Ecto neural progenitor cell (in vitro differentiated cells): ENCODE measurements at places on chromosomes 12 and 14.

- peak; percentile 85 for DNase-seq
These were observed 1.5 kb downstream of the COL2A1 start for GRCh38 chr12:48002773-48003218.

GRCh38 chr12:45572114-45572513 is 157.4 kb upstream of the ARID2 start:
- DNase-seq: no peak

DNA sequence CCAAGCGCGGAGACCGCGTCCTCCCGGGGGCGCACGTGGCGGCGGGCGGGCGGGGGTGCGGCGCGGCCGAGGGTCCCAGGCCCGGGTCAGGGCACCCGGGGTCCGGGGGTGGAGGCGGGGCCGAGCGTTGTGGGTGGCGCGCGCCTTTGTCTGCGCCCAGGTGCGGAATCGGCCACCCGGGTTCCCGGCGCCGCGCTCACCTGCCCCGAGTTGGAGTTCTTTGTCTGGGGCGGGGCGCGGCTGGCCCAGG is 50.1 kb downstream of the LRCOL1 start:
- DNase-seq: peak; percentile 79

GRCh38 chr14:68523989-68524725 is 268.7 kb downstream of the ZFP36L1 start:
- DNase-seq: peak; percentile 23

DNA sequence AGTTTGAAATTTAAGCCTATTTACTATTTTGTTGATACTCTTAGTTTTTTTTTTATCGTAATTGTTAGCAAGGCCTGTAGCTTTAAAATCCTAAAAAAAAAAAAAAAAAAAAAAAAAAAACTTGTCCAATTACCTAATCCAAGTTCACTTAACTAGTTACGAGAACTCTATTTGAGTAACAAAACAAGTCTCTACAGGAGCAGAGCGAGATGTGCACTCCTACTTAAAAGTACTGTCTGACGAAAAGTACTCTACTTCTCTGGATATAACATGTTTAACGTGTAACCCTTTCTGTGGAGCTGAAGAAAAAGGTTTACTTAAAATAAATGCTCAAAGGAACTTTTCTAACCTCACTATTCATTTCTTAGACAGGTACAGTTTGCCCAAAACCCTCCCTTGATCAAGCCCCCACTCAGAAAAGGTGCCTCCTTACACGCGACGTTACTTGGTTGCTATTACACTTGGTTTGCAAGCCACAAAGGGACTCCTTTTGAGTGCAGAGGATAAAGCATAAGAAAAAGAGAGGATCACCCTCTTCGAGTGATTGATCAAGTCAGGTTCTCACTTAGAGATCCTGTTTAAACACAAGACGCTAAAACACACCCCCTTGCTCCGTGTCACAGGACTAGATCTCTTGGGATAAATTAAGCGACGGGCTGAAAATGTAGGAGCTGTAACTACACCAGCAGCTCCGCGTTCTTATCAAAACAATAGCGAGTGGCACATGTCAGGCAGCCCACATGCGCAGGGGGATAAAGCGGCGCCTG is 2.2 kb downstream of the BAZ1A start:
- DNase-seq: no peak

DNA sequence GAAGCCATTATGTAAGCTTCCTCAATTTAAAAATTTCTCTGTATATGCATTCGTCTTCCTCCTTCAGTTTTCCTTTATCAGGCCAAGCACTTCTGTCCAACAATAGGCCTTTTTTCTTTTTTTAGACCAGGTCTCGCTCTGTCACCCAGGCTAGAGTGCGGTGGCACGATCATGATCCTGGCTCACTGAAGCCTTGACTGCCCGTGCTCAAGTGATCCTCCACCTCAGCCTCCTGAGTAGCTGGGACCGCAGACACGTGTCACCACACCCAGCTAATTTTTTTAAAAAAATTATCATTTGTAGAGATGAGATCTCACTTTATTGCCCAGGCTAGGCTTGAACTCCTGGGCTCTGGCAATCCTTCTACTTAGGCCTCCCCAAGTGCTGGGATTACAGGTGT is 25.8 kb downstream of the TAOK3 start:
- DNase-seq: no peak

DNA sequence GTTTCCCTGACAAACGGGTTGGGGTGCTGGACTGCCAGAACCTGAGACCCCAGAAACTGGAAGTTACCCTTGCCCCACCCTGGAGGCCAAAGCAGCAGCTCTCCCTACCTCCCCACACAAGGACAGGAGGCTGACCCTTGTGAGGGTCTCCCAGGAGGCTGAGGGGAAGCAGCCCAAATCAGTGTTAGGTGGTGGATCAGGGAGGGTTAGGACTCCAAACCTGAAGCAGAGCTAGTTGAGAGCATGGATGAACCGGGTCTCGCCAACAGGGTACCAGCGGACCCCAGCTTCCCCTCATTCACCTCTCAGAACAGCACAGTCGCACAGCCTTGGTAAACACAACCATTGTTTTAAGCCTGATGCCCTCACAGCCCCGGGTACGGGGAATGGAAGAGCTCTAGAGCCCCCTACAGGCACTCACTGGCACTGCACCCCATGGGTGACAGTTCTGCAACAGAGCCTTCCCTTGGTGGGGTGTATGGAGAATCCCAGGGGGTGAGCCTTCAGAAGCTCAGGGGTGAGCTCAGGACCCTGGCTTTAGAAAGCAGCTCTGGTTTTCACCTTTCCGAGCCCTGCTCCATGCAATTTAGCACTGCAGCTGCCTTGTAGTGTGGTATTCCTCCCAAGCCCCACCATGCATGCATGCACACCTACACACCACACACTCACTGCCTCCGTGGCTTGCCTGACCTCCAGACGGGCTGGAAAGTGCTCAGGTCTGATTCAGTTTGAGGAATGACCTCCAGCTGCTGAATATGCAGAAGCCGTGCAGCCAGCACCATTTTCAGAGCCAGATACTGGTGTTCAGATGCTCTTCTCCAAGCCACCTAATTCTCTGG is 11.2 kb downstream of the ESRRB start:
- DNase-seq: peak; percentile 86

GRCh38 chr14:27881646-27882045 is 884.9 kb upstream of the FOXG1 start:
- no peak for DNase-seq

- no peak for DNase-seq
These were observed 123.8 kb downstream of the GCH1 start for GRCh38 chr14:54778618-54779345.

DNA sequence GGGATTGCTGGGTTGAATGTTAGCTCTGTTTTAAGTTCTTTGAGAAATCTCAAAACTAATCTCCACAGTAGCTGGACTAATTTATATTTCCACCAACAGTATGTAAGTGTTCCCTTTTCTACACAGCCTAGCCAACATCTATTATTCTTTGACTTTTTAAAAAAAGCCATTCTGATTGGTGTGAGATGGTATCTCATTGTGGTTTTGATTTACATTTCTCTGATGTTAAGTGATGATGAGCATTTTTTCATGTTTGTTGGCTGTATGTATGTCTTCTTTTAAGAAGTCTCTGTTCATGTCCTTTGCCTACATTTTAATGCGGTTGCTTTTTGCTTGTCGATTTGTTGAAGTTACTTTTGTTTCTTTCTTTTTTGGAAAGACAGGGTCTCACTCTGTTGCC is 301.1 kb upstream of the OR4E1 start:
- DNase-seq: no peak

DNA sequence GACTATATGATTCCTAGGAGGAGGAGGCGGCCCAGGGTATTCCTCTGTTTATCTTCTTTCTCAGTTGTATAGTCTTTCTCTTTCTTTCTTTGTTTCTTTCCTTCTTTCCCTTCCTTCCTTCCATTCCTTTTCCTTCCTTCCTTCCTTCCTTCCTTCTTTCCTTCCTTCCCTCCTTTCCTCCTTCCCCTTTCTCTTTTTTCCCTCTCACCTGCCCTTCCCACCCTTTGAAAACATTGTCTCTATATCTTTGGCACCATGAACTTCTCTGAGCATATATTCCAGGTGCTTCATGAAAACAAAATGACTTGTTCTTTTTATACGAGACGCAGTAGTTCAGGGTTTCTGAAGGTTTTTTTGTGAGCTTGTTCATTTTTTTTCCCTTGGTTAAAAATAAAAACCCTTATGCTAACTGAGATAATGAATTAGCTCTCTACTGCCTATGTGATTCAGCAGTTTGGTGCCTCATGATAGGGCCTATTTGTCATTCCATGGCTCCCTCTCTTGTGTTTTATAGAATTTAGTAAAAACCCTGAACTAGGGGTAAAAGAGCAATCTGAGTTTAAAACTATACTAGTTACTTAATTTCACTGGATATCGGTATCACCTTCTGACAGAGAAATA is 3.2 kb upstream of the TESPA1 start:
- DNase-seq: no peak

- no peak for DNase-seq
These were observed 190.2 kb upstream of the CAND1 start for GRCh38 chr12:67078957-67079356.

DNA sequence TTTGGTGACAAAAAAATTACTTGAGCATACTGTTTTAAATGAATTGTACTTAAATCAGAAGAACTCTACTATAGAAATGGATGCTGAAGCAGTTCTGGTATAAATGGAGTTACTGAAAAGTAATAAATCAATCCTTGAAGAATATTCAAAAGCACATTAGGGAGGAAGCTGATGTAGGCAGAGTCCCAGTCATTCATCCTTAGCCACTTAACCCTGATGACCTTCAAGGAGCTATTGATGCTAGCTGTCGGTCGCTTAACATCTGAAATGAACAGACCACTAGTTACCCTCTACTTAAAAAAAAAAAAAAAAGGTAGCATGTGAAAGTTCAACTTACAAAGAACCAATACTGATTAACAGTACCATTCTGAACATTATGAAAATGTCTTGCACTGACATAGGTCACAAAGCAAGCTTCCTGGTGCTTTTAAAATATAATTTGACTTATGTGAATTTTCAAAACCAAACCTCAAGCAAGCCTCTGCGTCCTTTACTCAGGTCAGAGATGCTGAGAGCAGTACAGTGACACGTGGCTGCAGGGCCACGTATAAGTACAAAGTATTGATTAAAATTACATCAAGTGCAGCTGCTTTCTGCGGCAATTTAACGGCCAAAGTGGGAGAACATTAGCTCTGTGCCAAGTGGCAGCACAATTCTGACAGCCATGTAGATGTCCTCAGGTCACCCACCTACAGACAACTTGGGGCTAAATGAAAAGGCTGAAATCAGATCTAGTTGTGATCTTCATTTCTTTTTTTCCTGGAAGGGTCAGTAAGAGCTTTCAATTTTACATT is 18.1 kb downstream of the PPM1H start:
- DNase-seq: no peak

DNA sequence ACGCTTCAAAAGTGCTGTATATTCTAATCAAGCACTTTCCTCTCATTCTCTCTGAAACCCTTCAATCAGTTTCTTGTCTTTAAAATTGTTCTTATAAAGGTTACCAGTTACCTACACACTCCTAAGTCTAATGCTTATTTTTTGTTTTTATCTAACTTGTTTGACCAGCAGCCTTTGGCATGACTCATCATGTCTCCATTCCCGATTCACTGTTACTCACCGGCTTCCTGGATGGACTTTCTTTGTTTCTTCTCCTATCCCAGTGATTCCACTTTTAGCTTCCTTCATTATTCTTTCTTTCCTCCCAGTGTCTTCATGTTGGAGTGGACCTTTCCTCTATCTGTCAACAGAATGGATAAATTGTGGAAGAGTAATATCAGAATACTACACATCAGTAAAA is 368.6 kb upstream of the CCDC196 start:
- no peak for DNase-seq

- DNase-seq: no peak
These were observed 19.5 kb downstream of the FOXN4 start for GRCh38 chr12:109289551-109289950.

- DNase-seq: no peak
These were observed 14.6 kb upstream of the EEA1 start for GRCh38 chr12:92943482-92944250.

DNA sequence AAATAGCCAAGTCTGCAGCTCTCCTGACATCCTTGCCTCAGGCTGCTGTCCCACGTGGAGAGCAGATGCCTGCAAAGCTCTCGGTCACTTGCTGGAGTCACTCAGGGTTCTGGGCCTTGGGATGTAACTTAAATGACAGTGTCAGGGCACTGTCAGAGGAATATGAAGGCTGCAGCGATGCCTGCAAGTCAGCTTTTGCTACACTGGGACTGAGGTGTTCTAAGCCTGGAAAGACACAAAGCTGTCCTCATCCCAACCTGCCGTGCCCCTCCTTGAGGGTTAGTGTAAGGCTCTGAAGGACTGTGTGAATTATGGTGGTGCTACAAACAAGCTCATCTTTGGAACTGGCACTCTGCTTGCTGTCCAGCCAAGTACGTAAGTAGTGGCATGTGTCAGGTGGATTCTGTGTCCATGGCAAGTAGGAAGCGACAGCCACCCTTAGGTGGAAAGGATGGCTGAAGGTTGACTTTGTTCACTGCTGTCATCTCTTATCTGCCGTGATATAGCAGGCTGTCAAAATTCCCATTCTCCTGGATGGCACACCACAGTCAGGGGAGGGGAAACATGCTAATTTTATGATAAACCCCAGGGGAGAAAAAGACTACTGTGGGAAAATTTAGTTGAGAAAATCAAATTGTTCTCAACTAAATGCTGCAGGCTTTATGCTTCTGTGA is 79.9 kb downstream of the DAD1 start:
- DNase-seq: no peak

GRCh38 chr12:78641837-78642423 is 222.6 kb upstream of the SYT1 start:
- no peak for DNase-seq

GRCh38 chr12:8629486-8630033 is 16.9 kb upstream of the AICDA start:
- no peak for DNase-seq

GRCh38 chr12:42854208-42854607 is 264.7 kb upstream of the PRICKLE1 start:
- DNase-seq: no peak

GRCh38 chr12:66072566-66072965 is 58.0 kb downstream of the LLPH start:
- DNase-seq: no peak

DNA sequence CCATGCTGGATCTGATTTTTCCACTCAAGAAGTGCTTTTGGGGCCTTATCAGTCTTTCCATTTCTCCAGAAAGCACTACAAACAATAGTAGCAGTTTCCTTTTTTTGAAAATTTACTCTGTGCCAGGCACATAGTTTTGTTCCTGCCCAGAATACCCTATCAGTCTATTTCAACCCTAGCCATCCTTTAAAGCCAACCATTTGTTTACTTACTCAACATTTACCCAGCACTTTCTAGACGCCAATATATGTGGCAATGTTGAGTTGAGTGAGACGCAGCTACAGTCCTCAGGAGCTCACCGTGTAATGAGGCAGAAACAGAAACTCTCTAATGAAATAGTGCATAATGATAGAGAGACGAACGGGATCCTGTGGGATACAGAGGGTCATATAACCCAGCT is 32.9 kb upstream of the CHST11 start:
- no peak for DNase-seq

- no peak for DNase-seq
These were observed 27.5 kb downstream of the PIGH start for GRCh38 chr14:67572608-67573007.

GRCh38 chr14:33884916-33885315 is 66.0 kb downstream of the EGLN3 start:
- DNase-seq: no peak

GRCh38 chr12:106249411-106250135 is 1.8 kb upstream of the CKAP4 start:
- no peak for DNase-seq
